ENCODE measurements at places on chromosomes 4 and X. TPM values are rescaled to one million over a fixed set of nuclear protein-coding genes. Genes with fewer than 3 reads are reported as not detected.

HSFX1 gene
- total RNA-seq = 1.2 TPM

NXF2 gene
- not detected for total RNA-seq

PPP2R2C gene
- 46.9 TPM for total RNA-seq

ZNF41 gene
- 12.2 TPM for total RNA-seq

PCDH11X gene
- total RNA-seq = 108 TPM

PRAF2 gene
- total RNA-seq = 6.1 TPM

INTS6L gene
- total RNA-seq = 30.6 TPM

KIAA1210 gene
- under 0.01 TPM for total RNA-seq

PNCK gene
- 18.3 TPM for total RNA-seq

SPANXD gene
- total RNA-seq = not detected

EGFL6 gene
- 0.82 TPM for total RNA-seq

SPANXA2 gene
- total RNA-seq = not detected

BRCC3 gene
- 18.3 TPM for total RNA-seq

RNF212 gene
- 3.3 TPM for total RNA-seq

RTL3 gene
- not detected for total RNA-seq

NDP gene
- total RNA-seq = 27.3 TPM

ARX gene
- 6.1 TPM for total RNA-seq

AKAP4 gene
- total RNA-seq = not detected

RTL9 gene
- total RNA-seq = under 0.01 TPM
